ENCODE measurements at places on chromosomes 1 and 21.

DNA sequence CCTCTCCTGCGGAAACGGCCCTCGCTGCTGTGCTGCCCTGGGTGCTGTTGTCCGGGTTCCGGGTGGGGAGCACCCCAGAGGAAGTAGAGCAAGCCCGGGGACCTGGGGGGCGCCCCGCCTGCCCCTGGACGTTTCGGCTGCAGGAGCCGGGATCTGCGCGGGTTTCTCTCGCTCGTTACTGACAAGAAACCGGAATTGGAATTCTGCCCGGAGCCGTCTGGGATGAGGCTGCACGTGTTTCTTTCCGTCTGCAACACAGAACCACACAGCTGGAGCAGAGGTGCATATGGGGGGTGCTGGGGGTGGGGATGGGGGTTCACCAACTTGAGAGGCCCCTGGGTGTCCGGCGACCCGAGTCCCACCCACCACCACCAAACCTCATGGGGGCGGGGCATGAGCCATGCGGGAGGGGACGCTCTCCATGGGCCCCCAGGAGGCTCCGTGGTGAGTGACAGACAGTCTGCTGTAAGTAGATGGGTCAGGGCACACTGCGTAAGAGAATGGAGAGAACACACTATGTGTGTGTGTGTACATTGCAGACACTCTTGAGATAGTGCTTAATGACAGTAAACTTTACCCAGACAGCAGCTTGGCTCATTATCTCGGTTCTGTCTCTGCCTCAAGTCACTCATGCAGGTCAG is 261.4 kb upstream of the C1orf174 start:
- DNase-seq = no peak

- DNase-seq = no peak
These were observed 32.1 kb upstream of the PLA2G5 start for GRCh38 chr1:20037877-20038276.

DNA sequence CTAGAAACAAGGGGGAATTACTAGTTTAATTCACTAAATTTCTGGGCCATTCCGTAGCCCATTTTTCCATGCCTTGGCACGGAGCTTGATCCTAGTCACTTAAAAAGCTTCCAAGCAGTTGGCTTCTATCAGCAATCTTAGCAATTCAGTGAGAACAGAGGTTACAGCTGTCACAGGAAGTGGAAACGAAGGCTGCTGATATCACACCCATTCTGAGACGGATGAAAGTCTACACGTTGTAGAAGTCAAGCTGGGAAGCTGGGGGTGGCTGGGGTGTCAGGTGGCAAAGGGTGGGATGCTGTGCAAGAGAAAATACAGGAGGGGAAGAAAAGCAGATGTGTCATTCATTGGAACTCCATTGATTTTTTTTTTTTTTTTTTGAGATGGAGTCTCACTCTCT is 11.8 kb upstream of the STMN1 start:
- DNase-seq = no peak

- no peak for DNase-seq
These were observed 69.8 kb upstream of the DIRAS3 start for GRCh38 chr1:68120136-68120791.

DNA sequence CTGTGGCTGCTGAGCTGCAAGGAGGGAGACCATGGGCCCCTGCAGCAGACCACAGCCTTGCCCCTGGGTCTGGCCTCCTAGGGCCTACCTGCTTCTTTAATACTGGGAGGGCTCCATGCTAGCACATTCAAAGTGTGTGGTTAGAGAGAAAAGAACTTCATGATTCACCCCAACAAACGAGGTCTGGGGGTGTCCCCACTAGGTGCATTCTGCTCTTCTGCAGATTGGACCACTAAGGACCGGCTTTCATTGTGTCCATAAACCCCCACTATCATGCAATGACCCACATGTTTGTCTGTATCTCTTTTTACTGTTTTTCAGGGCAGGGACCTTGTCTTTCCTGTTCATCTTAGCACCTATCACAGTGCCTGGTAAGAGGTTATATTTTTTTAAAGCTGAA is 185.4 kb downstream of the OMA1 start:
- no peak for DNase-seq

DNA sequence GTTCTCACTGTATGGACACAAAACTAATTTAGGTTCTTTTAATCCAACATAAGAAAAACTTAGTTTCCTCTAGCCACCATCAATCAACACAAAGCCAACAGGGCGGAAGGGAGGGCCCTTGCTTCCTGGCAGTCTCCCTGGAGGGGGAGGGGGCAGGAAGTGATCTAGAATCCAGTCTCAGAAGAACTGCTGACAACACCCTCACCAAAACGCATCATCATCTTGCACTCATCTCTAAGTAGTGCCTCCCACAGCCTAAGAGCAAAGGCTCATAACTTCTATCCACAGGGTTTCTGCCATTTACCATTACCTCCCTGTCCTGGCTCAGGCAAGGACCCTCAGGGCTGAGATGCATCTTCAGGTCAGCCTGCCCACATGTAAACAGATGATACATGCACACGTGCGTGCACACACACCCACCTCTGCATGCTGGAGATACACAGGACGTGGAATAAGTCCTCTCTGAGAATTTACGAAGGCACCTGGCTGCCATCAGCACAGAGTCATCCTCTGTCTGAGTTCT is 20.5 kb downstream of the HIVEP3 start:
- DNase-seq = no peak

- DNase-seq = no peak
These were observed 401 bp downstream of the ITLN1 start for GRCh38 chr1:160884579-160884978.

DNA sequence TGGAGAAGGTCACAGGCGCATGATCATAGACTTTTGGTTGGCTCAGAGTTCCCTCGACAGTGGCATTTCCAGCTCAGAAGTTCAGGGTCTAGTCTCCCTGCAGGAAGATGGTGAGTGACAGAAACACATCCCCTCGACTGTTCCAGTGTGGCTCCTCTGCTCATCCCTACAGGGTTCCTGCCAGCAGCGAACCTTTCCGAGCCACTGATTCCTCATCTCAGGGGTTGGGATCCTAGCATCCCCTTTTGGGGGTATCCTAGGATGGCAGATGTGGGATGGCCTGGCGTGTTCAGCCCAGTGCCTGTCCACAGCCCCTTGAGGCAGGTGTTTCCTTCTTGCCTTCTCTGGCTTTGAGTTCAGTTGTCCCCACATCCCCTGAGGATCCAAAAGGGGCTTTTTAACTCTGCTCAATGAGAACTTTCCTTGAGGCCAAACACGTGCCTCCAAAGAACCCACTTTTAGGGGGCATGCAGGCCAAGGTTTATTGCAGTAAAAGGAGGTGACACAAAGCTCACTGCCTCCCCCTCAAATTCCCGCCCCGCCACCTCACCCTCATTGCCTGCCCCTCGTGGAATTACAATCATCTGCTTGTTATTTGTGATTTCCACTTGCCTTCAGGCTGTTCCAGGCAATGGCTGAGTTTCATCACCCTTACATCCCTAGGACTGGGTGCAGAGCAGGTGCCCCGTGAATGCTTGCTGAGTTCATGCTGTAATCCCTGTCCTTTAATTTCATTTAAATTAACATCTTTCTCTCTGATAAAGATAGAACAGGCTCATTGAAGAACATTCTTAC is 440.7 kb downstream of the CAMTA1 start:
- no peak for DNase-seq

Data from cortex of kidney (tissue), 1 donor.